ENCODE measurements at places on chromosomes 1 and 21.

- DNase-seq = no peak
These were observed 20.4 kb upstream of the OR6N2 start for GRCh38 chr1:158801396-158801795.

- no peak for DNase-seq
These were observed 65.8 kb downstream of the AK5 start for GRCh38 chr1:77347646-77348045.

GRCh38 chr1:112818990-112819689 is 104.0 kb upstream of the PPM1J start:
- DNase-seq = no peak

- no peak for DNase-seq
These were observed 20.2 kb downstream of the PADI1 start for GRCh38 chr1:17225140-17225539.

- DNase-seq = no peak
These were observed 18.5 kb downstream of the RIIAD1 start for GRCh38 chr1:151739590-151740355.

DNA sequence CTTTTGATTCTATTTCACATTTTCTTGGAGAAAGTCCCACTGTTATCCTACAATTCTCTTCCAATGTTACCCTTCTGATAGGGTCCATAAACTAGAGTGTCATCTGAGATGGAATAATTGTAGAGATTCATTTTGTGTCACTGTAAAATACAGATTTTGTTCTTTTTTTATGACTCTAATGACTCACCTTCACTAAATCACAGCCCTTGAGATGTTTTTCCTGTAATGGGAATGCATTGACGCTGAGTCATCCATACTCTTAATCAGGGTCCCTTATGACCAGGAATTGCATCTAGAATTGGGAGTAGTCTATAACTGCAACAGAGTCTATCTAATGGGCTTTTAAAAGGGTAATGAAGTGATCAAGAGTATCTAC is 315.5 kb downstream of the TGFB2 start:
- no peak for DNase-seq

DNA sequence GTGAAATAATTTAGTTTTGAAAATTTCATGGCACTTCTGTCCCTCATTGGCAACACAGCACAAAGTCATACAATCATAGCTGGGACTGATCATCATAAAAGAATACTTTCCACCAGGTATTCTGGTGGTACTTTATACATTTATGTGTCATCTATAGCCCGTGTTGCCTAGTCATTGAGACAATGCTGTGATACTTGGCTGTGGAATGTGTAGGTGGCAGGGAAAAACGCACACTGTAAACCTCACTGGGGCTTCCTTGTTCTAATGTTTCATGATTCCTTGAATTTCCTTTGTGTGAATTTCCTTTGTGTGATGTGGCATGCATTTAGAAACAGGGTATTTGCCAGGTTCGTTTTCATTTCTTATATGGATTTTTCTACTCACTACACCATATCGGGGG is 118.3 kb downstream of the FMN2 start:
- no peak for DNase-seq

GRCh38 chr1:38077523-38078147 is 31.0 kb upstream of the POU3F1 start:
- no peak for DNase-seq

DNA sequence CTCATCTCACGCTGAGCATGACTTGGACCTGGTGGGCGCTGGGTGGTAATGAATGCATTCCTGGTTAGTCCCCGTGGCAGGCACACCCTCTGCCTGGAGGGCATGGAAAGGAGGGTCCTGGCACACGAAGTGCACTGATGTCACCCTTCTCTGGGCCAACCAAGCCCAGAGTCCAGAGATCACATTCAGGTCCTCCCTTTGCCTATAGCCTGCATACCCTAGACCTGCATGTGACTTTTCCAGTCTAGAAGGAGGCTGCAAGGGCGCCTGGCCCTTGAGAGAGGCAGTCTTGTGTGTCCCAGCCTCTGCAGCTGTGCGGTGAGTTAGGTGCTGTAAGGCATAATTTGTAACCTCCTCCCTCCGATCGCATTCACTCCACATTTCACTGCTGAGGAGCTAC is 22.1 kb downstream of the PADI2 start:
- DNase-seq = no peak

DNA sequence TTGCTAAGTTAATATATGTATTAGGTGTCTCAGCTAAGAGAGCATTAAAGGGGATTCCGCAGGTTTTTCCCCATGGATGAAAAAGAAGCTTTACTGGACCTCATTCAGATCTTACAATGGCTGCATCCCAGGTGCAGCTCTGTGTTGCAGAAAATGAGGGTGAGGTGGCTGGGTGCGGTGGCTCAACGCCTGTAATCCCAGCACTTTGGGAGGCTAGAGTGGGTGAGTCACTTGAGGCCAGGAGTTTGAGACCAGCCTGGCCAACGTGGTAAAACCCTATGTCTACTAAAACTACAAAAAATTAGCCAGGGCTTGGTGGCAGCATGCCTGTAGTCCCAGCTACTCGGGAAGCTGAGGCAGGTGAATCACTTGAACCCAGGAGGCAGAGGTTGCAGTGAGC is 58.5 kb upstream of the MORC3 start:
- no peak for DNase-seq

Data from stimulated activated CD8-positive, alpha-beta memory T cell treated with anti-CD3 and anti-CD28 coated beads, Interleukin-7, amount 100 ng/mL, for 1 hour (primary cell).